ENCODE measurements at places on chromosomes 16 and 17.

DNA sequence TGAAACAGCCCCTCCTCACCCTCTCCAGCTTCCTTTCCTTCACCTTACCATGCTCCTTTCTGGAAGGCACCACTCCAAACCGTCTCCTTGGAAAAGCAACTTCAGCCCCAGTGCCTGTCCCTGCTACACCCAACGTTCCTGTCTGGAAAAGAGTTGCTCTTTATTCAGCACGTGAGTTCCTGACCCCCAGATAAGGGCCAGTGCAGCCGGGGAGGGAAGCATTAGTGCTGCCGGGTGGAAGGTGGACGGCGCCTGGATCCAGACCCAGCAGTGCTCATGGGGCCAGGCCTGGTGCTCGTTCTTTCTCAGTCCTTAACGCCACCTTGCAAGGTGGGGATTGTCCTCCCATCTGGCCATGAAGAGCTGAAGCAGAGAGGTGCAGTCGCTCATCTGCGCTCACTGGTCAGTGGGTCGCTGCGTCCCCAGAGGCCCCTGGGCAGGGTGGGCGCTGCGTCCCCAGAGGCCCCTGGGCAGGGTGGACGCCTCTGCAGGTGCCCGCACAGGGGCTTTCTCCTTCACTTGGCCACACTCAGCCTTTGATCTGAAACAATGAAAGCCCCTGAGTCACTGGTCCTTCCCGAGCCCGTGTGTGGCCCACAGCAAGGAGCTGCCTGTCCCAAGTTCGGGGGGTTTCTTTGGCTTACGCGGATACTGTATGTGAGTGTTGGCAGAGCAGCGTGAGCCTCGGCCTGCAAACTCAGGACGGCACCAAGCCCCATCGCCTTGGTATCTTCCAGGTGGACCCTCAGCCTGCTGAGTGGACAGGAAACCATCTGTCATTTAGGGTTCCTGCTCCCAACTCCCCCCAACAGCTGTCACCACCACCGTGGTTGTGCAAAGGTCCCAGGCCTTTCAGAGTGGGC is 117.1 kb downstream of the SEC14L1 start:
- no peak for DNase-seq

DNA sequence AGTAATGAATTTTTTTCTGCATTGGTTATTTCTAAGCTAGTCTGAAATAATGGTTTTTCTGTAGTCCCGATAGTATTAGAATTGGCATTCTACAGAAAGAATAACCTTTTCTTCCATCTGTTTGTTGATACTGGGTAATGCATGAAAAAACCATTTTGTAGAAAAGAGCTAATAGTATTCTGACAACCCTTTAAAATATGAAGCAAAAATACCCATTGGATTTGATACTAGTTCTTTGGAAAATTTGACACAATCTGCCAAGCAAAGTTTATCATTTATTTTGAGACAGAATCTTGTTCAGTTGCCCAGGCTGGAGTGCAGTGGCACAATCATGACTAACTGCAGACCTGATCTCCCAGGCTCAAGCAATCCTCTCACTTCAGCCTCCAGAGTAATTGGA is 366.8 kb upstream of the MON1B start:
- DNase-seq, result no peak

GRCh38 chr17:32445074-32445415 is 735 bp downstream of the PSMD11 start:
- peak; percentile 28 for DNase-seq

- peak; percentile 64 for DNase-seq
These were observed 1.7 kb downstream of the HS3ST3B1 start for GRCh38 chr17:14302431-14303099.

GRCh38 chr17:83103200-83103942 is 24.0 kb downstream of the METRNL start:
- DNase-seq, result peak; percentile 96

DNA sequence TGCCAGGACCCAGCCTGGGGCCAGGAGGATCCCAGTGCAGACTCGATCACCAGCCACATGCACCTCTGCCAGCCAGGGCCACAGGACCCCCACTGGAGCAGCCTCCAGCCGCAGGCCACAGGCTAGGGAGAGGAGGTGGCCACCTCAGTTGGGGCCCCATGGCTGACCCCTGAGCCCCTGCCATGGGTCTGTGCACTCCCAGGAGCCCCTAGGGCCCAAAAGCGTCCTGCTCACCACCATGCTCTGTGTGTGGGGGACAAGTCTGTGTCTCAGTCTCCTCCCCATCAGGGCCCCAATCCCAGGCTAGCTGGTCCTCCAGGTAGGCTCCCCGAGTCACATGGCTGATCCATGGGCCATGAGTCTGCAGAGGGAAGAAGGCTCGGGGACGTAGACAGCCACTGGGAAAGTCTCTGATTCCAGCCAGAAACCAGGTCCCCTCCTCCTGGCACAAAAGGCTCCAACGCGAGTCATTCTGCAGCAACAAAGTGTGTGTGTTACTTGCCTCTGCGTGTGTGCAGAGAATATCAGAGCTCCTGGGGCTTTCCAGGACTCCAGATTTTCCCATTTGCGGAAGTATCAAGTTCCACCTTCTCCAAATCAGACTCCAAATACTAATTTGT is 6.1 kb upstream of the PRSS8 start:
- peak; percentile 83 for DNase-seq

- no peak for DNase-seq
These were observed 14.8 kb upstream of the ZFP90 start for GRCh38 chr16:68524069-68524820.

DNA sequence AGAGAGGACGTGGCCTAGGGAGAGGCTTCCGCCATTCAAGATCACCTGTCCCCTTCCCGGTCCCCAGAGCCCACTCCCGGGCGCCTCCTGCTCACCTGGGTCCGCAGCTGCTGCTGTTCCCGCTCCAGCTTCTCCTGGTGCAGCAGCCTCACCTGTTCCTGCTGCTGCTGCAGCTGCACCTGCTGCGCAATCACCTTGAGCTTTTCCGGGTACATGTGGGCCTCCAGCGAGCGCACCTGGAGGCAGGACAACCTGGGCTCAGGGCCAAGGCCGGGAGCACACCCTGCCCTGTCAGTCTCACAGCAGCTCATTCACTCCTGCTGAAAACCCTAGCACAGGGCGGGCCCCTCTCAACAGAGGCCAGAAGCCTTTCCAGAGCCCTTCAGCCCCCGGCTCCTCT is 12.5 kb downstream of the TFAP4 start:
- no peak for DNase-seq
